ENCODE measurements at places on chromosomes 3 and 15.

DNA sequence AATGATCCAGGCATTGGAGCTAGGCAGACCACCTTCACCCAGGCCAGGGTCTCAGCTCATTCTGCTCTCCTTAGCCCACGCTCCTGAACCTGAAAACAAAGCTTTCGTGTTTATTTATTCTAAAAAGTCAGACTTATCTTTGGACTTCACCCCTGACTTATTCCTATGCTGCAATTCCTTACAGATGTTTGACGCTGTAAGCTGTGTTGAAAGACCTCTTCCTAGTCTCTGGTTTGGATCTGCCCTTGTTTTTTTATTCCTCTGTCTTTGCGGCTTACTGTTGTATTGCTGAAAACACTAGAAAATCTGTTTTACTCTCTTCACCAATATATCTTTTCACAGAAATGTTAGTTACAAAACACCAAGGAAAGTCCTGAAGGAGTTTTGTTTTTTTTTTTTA lies 40.5 kb upstream of the LDHAL6B start:
- no peak for DNase-seq

DNA sequence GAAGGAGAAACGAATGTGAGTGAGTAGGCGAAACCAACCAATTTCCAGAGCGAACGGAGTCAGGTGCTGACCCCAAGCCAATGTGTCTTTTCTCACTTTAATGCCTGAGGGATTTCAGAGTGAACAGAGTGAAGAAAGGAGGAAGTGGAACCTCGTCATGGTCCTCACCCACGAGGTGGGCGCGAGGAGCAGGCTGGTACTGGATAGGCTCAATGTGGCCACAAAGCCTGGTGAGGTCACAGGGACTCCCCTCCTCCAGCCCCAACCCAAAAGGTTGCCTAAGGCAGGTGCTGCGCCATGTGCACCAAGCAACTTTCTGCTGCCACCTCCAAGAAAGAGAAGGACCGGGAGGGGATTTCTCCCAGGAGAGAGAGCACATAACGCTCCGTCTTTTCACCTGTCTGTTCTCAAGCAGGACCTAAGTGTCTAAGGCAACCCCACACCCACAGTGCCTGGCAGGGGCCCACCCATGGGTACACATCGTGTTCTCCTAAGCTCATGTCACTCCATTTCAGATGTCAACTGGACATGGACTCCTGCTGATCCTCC lies 3.8 kb downstream of the NRROS start:
- DNase-seq: no peak

DNA sequence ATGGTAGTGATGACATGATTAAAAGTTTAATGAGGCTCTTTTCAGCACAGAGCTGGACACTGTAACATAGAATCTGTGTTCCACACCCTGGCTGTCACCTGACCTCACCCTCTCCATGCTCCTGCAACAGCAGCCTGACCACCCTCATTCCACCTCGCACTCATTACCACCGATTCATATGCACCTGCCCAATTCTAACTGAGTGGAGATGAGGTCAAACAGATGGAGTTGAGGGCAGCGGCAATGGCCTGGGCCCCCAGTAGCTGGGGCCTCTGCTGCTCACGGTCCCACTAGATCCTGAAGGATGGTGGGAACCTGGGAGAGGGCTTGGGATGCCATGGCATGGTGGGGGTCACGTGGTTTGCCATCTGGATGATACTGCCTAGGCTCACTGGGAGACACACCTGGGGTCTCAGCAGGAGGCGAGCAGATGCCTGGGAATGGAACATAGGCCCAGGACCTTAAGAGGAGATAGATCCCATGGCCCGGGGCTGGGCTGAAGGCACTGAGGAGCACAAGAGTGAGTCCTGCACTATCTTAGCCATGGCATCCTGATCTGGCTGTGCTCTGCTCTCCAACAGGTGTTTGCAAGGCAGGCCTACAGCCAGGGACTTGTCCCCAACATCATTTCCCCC lies 1.3 kb downstream of the SCN5A start:
- no peak for DNase-seq

DNA sequence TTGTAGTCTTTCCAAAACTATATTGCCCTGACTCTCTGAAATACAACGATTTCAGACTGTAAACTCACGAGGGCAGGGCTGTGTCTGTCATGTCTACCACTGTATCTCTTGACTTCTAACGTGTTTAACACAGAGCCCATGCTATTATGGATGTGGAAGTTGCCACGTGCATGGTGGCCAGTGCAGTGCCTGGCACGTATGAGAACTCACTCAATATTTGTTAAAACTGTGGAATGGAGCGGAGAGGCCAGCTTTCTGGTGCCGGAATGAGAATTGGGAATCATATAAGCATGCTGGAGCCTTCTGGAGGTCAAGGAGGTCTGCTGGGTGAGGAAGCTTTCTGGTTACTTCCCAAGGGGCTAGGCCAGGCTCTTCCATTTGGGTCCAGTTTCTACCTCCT lies 220.6 kb upstream of the LYSMD4 start:
- DNase-seq: no peak

DNA sequence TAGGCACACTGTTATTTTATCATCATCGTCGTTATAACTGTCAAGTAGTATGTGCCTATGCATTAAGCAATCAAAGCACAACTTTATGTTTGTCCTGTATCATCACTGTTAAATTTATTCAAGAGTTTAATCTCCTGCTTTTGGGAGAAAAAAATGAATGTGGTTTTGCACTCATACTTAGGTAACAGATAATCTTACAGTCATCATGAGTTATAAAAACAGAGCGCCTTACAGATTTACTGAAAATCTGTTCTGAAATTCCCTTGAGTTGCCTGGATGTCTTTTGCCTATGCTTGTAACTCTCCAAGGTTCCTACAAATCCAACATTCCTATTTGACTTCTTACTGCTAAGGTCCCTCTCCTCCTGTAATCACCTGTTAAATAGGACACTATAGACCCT lies 307.3 kb downstream of the ZIC4 start:
- no peak for DNase-seq

- DNase-seq: no peak
Observed at GRCh38 chr15:81478354-81478753, 104.3 kb upstream of the TMC3 start.

GRCh38 chr15:90037511-90037860 lies 36.4 kb downstream of the ZNF710 start:
- DNase-seq: no peak

DNA sequence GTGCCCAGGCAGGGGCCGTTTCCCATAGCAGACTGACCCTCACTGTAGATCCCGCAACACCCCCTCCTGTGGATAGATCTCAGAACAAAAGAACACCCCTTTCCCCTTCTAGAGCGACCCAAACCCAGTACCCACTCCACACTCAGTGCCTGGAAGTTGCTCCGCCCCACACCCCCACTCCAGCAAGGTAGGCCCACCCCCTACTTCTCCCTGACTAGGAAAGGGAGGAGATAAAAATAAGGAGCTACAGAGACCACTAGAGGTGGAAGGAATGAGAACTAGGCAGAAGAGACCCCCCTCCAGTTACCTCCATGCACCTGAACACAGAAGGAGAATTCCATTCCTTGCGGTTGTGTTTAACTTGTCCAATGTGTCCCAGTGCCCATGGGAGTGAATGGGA lies 30.2 kb upstream of the PARL start:
- no peak for DNase-seq

DNA sequence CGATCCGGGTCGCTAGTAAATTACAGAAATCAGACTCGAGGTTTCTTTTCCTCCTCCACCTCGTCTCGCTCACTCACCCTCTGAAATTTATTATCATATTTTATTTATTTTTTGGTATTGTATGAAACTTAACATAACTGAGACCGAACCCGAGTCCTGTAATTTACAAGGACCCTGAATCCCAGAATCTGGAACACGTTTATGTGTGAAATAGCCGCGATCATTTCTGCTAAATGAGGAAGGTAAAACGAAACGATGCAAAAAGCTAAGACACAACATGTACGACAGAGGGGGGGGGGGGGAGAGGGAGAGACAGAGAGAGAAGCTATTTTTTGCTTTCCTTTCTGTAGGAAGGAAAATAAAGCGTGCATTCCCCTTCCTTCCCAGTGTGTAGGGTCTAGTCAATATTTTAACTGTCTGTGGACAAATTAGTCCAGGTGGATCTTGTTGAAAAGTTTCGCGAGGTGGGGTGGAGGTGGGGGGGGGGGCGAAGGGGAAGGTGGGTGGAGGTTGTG lies 1.6 kb downstream of the BBX start:
- DNase-seq: peak; percentile 23

DNA sequence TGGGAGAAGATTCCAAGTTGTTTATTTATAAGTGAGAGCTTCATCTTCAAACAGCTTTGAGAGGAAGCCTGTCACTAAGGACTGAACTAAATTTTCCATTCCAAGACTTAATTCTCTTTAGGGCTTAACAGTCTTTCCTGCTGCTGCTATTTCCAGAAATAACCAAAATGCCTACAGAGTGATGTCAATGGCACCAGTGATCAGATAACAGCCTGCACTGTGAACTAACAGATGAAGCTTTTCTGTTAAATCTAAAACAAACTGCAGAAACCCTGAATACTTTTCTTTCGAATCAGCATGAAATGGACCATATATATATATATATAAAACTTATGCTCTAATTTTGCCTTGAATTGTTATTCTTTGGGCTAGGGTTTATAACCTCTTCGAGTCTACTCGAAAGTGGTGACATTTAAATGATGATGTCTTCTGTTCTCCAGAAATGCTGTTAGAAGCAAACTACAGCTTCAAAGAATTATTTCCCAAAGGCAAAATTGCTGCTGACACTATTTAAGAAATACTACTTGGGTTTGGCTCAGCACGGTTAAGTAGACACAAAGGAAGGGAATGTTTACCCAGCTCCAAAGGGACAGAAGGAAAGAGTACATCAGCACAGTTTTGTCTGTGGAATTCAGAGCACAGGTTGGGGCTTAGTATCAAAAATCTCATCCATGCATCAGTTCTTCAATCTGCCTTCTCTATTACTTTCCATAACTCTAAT lies 238.5 kb upstream of the LRRN1 start:
- no peak for DNase-seq

- DNase-seq: no peak
Observed at GRCh38 chr15:76577879-76578512, 241.4 kb downstream of the ISL2 start.

GRCh38 chr15:66654739-66655375 lies 47.2 kb upstream of the SMAD6 start:
- DNase-seq: no peak

Measured in left hindlimb (tissue), 1 donor.